ENCODE measurements at places on chromosomes 7 and 10.
A peak's percentile ranks its signal among the peaks of the same experiment; 100 is the strongest.

- DNase-seq: peak; percentile 78
Observed at GRCh38 chr10:58412502-58412961, 27.3 kb downstream of the TFAM start.

- DNase-seq: no peak
Observed at GRCh38 chr10:70963271-70963670, 74.9 kb upstream of the PCBD1 start.

DNA sequence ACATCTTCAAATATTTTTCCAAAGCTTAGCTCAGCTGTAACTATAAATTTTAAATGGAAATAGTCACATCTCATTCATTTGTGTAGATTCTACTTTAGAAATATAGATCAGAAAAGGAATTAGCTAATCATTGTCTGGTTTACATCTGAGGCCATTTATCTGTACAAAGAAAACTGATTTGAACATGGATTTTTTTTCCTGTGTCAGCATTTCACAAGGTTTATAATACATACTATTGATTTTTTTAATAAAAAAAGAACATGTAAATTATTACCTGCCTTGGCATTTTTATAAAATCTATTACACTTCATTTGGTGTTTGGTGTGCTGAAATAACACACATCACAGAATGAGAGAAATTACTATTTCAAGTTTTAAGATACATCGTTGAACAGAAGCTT lies 3.5 kb upstream of the GPR37 start:
- DNase-seq: no peak

DNA sequence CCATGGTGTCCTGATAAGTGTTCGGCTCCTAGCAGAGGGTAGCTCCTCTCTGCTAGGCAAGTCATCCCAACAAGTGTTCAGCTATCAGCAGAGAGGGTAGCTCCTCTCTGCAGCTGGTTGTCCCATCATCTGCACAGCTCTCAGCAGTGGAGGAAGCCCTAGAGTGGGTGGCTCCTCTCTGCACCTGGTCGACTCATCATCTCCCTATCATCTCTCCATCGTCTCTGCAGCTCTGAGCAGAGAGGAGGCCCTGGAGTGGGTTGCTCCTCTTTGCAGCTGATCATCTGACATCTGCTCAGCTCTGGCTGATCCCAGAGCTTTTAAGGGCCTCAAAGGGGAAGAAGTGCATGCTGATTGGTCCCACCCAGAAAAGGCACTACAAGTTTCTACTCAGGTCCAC lies 199.9 kb upstream of the KMT2E start:
- DNase-seq: no peak

- DNase-seq: no peak
Observed at GRCh38 chr10:121307411-121307980, 290.7 kb downstream of the FGFR2 start.

DNA sequence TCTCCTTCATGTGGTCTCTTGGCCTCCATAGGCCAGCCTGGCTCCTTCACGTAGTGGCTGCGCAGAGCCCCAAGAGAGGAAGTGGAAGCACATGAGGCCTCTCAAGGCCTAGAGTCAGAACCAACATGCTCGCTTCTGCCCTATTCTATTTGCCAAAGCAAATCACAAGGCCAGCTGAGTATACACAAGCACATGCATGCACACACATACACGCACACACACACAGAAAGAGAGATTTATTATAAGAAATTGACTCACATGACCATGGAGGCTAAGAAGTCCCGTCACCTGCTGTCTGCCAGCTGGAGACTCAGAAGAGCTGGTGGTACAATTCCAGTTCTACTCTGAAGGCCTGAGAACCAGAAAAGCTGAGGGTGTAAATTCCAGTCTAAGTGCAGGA lies 64.3 kb upstream of the NRP1 start:
- no peak for DNase-seq

GRCh38 chr7:139753081-139753692 lies 24.6 kb downstream of the HIPK2 start:
- peak; percentile 28 for DNase-seq

GRCh38 chr7:69374044-69374425 lies 224.2 kb upstream of the AUTS2 start:
- no peak for DNase-seq

DNA sequence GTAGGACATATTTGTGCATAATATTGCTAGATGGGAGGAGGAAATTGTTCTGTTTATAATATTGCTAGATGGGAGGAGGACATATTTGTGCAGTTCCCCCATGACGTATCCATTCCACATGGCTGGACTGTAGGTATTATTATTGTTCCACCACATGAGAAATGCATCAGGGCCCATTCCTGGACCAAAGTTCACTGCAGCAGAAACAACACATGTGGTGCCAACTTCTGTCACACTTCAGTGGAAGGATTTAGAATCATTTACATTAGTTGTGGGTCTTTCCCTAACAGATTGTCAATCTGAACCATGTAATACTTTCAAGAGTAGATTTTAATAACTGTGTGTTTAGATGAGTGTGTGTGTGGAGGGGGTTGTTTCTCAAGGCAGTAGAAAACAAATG lies 32.7 kb upstream of the MACC1 start:
- peak; percentile 65 for DNase-seq

GRCh38 chr7:157522954-157523353 lies 186.2 kb downstream of the DNAJB6 start:
- DNase-seq: no peak

GRCh38 chr10:34408381-34408780 lies 406.7 kb downstream of the PARD3 start:
- DNase-seq: no peak

GRCh38 chr7:9890092-9890491 lies 1083.6 kb upstream of the PHF14 start:
- no peak for DNase-seq

DNA sequence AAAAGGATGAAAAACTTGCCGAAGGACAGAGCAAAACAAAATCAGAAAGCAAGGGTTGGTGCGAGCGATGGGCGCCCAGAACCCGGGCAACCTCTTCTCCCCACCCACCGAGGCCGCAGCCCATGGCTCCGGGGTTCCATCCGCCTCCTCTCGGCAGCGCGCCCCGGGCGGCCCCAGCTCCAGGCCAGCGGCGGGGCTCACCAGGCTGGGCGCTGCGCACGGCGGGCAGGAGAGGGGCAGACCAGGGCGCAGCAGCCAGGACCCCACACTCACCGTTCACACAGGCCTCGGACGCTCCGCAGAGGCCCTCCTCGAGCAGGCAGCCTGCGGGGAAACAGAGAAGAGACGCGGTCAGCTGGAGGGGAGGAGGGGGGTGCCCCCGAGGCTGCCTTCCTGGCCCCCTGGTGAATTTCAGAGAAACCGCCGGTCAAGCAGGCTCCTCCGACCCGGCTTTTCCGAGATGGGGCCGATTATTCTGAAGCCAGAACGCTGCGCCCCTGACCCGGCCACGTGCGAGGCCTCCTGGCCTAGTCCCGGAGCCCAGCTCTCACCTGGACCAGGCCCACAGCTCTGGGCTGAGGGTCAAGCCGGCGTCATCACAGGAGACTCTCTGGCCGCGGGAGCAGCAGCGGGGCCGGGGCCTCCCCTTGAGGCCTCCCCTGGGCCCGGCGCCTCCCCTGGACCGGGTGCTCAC lies 98.0 kb downstream of the PTPRN2 start:
- no peak for DNase-seq

- DNase-seq: no peak
Observed at GRCh38 chr7:5443678-5444077, 20.0 kb upstream of the TNRC18 start.

DNA sequence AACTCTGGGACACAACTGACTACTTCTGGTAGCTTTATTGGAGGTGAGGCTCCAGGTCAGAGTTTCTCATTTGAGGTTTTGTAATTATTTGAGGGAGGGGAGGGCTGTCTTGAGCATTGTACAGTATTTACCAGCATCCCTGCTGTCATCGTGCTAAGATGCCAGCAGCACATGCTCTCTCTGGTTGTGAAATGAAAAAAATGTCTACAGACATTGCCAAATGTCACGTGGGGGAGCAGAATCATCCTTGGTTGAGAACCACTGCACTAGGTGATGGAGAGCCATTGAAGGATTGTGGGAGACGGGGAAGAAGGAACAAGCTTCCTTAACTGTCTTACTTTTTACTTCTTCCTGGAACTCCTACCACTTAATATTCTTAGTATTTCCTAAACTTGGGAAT lies 5.0 kb downstream of the SEPTIN7 start:
- peak; percentile 33 for DNase-seq

- DNase-seq: no peak
Observed at GRCh38 chr10:17412323-17412722, 42.1 kb downstream of the ST8SIA6 start.

DNA sequence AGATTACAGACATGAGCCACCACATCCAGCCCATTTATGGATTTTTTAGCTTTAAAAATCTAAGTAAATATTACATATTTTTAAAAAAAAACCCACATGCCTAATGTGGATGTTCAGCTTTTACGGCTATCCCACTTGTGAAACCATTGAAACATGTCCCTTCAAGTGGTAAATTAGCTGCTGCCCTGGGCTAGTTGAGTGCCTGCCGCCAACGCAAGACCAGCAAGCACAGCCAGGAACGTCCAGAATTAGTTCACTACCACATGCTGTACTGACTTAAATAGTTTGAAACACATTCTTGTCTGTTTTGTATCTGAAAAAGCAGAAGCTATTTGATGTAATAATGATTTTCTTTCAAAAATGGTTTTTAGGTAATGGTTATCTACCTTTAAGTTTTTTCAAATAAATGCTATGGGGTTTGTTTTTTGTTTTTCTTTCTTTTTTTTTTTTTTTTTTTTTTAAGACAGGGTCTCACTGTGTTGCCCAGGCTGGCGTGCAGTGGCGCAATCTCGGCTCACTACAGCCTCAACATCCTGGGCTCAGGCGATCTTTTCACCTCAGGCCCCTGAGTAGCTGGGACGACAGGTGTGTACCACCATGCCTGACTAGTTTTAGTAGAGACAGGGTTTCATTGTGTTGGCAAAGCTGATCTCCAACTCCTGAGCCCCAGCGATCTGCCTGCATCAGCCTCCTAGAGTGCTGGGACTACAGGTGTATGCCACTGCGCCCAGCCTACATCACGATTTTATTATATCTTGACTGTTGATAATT lies 57.0 kb downstream of the KLRG2 start:
- no peak for DNase-seq

- no peak for DNase-seq
Observed at GRCh38 chr7:93620057-93620456, 45.5 kb upstream of the CALCR start.

DNA sequence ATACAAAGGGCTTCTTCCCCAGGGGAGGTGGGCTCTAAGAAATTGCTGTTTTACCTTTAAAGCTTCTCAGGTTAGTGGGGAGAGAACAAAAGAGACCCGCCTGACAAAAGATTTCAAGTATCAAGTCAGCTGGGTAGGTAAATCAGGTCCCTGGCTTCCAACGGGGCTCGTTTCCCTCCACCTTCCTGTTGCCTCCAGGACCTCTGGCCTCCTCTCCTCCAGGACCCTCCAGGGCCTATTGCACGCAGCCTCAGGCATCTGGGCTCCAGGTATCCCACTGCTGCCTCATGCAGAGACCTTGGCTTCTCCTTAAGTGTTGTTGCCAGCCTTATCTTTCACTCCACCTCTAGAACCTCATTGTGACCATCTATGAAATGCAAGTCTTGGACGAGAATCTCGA lies 2.9 kb downstream of the BNIP3 start:
- DNase-seq: no peak

- DNase-seq: no peak
Observed at GRCh38 chr10:78533098-78533497, 499.4 kb downstream of the RPS24 start.

GRCh38 chr10:43044961-43045621 lies 31.8 kb upstream of the RET start:
- DNase-seq: no peak

- DNase-seq: no peak
Observed at GRCh38 chr7:146117576-146117975, 975 bp downstream of the CNTNAP2 start.

- DNase-seq: no peak
Observed at GRCh38 chr7:74037609-74038008, 9.6 kb downstream of the ELN start.

DNA sequence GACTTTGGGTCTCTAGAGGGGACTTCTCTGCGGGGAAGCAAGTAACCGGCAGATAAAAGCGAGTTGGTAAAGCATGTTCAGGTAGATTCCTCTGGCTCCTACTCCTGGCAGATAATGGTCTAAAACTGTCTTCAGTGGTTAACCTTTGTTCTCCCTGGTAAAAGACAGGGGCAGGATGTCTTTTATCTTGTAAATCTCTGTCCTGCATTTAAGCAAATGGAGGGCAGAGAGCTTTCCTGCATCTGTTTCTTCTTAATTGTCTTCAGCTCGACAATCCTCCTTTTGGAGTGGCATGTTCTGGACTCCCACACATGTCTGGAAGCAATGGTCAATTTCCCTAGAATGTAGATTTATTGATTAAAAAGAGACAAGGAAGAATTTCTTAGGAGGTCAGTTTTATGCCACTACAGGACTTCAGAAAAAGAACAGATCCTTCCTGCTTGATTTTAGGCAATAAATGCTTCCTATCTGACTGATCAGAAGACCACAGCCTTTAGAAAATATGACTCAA lies 16.6 kb downstream of the C7orf33 start:
- no peak for DNase-seq

DNA sequence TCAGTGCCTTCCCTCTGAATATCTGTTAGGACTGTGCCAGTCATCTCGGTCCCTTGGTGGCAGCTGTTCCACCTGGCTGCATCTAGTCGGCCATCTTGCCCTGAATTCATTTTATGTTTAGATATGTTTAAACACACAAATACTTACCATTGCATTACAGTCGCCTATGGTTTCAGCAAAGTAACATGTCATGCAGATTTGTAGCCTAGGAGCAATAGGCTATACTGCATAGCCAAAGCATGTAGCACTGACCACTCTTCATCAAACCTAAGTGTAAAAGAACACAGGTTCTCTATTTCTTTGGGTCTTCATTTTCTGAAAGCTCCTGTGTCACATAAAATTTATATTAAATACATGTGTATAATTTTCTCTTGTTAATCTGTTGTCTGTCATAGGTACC lies 118.9 kb upstream of the THSD7A start:
- no peak for DNase-seq

GRCh38 chr7:47330561-47331178 lies 251.2 kb downstream of the TNS3 start:
- no peak for DNase-seq

GRCh38 chr10:4561296-4561695 lies 264.7 kb upstream of the AKR1E2 start:
- DNase-seq: no peak

DNA sequence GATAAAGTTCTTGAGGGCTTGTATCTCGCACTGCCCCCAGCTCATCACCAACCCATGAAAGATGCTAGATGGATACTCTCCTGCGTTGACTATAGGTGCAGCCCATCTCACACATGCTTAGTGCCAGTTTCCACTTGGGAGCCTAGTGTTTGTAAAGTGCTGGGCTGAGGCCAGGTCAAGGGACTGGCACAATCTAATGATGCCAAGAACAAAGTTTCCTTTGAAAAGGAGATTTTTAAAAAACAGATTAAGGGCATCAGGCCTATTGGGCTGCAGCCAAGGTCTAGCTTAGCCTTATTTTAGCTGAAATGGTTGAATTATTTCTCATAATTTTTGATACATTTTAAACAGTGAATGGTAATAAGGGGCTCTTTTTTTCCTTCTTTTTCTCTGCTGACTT lies 259.0 kb downstream of the ADRA2A start:
- DNase-seq: no peak

DNA sequence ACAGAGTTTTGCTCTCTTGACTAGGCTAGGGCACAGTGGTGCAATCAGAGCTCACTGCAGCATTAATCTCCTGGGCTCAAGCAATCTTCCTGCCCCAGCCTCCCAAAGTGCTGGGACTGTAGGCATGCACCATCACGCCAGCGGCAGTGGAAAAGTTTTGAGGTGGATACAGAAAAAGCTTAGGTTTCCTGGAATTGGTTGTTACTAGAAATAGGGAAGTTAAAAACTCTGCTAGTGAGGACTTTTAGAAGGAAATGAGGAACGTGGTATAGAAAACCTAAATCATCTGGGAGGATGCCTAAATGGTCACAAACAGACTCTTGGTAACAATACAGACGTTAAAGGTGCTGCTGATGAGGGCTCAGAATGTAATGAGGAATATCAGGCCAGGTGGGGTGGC lies 10.9 kb upstream of the SNX8 start:
- no peak for DNase-seq

Data from iris pigment epithelial cell (primary cell).